Activated CD8-positive, alpha-beta memory T cell treated with anti-CD3 and anti-CD28 coated beads for 1 hour (primary cell): ENCODE measurements at places on chromosomes 4 and X.

DNA sequence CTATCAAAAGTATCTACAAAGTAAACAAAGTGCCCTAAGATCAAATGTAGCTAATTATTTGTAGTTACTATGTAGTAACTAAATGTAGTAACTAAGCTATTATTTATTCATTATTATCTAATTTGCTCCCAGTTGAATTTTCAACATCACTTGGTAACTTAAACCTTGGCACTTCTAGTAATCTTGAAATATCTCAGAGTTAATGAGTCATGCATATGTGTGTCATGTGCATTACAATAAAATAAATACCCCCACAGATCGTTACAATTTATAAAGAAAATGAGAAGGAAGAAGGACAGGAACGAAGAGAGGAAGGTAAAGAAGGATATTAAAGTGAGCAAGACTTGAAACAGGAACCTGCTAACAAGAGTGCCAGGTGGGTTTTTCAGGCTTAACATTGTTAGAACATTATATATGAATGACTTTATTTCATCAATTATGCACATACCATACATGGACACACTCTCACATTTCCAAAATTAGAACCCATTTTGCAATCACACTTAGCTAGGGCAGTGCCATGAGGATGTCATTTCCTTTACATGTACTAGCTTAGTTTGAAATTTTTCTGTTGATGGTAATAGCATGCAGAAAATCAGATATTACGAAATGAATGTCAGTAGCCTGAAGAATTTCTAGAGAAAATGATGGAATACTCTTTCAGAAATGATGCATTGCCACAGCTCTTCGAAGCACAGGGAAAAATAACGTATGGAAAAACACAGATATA is 1670.4 kb upstream of the AGA start:
- DNase-seq, result no peak

GRCh38 chr4:145071560-145071959 is 26.4 kb downstream of the ANAPC10 start:
- DNase-seq, result no peak

GRCh38 chr4:89753601-89754066 is 83.3 kb downstream of the SNCA start:
- no peak for DNase-seq

DNA sequence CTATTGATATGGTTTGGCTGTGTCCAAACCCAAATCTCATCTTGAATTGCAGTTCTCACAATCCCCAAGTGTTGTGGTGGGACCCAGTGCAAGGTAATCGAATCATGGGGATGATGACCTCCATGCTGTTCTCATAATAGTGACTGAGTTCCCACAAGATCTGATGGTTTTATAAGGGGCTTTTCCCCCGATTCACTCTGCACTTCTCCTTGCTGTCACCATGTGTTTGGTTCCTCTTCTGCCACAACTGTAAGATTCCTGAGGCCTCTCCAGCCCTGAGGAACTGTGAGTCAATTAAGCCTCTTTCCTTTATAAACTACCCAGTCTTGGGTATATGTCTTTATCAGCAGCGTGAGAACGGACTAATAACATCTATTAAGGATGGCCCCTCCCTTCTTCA is 68.8 kb downstream of the FBXW7 start:
- DNase-seq, result no peak

GRCh38 chr4:121140716-121141460 is 23.2 kb downstream of the TNIP3 start:
- DNase-seq, result no peak

DNA sequence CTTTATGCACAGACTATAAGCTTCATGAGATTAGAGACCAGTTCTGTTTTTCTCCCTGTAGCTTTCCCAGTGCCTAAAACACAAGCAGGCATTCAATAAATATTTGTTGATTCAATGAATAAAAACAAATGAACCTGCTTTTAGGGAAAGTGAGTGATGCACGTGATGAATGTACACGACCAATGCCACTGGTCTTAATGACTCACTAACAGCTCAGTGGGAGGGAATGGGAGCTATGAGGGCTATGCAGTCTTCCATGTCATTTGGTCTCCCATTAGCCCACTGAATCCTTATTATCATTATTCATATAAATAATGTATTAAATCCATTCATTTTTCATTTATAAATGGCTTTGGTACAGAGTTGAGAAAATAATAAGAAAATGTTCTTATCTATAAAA is 247.4 kb downstream of the FBXO8 start:
- no peak for DNase-seq

- DNase-seq, result no peak
Measured at GRCh38 chr4:41285864-41286235, 29.1 kb downstream of the UCHL1 start.
